SW480 (cell line): ENCODE measurements at places on chromosomes 6 and 20.
A peak's percentile ranks its signal among the peaks of the same experiment; 100 is the strongest.

DNA sequence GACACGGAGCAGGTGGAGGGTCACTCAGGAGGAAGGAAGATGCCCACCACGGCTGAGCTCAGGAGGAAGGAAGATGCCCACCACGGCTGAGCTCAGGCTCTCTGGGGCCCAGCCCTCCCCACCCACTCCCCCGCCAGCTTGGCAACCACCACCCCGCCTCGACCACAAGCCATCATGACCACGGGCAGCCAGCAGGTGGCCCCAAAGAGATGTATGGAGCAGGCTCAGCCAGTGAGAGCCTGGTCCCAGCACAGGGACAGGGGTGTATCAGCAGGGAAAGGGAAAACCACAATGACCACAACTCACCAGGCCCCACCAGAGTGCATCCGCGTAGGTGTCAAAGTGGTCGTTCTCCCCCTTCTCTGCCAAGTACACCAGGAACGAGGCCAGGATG is 30.4 kb downstream of the KCNQ2 start:
- peak; percentile 85 for DNase-seq

DNA sequence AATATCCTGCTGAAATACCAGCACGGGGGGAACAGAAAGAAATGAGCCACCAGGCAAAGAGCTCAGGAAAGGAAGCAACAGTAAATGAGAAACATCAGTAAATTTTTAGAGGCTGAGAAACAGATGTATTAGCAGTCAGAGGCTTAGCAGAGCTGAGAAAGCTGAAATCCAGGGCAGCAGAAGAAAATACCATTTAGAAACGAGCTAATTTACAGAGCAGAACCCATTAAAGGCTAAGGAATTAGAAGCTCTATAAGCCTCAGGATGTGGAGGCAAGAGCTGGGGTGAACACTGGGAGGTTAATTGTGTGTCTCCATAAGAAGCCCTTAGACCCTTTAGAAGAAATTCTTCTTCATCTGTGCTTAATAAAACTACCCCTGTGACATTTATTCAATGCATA is 178.6 kb upstream of the RGS17 start:
- no peak for DNase-seq

DNA sequence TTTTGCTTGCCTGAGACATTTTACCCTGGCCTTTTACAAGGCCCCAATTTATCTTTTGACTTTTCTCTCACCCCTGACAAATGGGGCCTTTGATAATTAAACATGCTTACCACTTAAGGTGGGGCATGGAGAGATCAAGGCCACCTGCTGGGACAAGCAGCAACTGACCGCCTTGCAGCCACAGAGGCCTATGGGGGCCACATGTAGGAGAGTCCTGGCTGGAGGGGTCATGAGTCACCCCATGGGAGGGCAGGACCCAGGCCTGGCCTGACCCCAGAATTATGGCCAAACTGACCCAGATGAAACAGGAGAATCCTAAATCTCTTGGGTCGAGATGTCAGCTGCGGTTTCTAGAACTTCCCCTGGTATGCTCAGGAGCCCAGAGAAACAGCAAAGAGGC is 8.5 kb upstream of the OCSTAMP start:
- DNase-seq = no peak

- peak; percentile 16 for DNase-seq
Observed at GRCh38 chr6:2739335-2739734, 11.4 kb downstream of the MYLK4 start.

GRCh38 chr6:41488433-41489119 is 57.6 kb upstream of the FOXP4 start:
- DNase-seq = peak; percentile 8

- DNase-seq = no peak
Observed at GRCh38 chr6:165671222-165671768, 8.3 kb upstream of the PDE10A start.

DNA sequence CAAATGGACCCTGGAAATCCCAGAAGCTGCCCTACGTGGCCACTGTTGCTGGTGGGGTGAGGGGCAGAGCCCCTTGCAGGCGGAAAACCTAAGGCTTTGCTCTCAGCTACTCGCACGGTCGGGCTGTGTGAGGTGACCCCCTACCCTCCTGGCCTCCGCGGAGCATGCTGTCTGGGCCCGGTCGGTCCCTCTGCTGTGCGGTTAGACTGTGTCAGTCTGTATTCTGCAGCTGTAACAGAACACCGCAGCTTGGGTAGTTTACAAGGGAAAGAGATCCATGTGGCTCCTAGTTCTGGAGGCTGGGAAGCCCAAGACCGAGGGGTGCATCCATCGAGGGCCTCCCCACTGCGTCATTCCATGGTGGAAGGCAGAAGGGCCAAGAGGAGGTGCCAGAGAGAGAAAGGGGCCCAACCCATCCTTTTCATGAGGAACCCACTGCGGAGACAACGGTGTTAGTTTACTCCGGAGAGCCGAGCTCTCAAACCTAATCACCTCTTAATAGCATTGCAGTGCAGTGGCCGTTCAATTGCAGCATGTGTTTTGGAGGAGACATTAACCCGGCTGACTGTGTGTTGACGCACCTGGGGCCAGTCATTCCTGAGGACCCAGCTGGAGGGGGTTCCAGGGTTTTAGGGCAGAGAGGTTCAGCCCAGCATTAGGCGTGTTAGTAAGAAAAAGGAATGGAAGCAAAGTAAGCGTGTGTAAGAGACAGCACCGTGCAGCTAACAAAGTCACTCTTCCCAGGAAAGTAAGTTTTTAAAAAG is 18.3 kb downstream of the COL9A3 start:
- no peak for DNase-seq

- no peak for DNase-seq
Observed at GRCh38 chr6:88441346-88441745, 275.2 kb upstream of the CNR1 start.

DNA sequence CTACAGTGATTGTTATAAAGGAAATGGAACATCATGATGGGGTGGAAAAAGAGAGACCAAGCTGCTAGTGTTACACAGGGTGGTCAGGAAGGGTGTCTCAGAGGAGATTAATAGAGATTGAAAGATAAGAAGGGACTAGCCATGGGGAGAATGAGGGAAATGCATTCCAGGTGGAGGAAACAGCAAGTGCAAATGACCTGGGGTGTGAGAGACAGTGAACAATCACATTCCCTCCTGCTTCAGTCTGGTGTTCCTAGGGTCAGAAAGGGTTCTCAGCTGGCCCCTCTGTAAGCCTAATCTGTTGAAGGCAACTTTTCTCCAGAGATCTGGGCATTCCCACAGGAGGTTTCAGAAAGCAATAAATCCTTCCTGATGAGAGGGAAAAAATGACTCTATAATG is 3.6 kb upstream of the KCNB1 start:
- no peak for DNase-seq
